H1 (cell line): ENCODE measurements at places on chromosomes 2 and 18. TPM values are rescaled to one million over a fixed set of nuclear protein-coding genes. Genes with fewer than 3 reads are reported as not detected.

The NGEF gene
- polyA plus RNA-seq: 2.7 and 3.9 TPM in 2 replicates

The DRC1 gene
- polyA plus RNA-seq: 0.08 and 0.11 TPM in 2 replicates

The RAB17 gene
- 42.6 and 61.3 TPM in 2 replicates for polyA plus RNA-seq

The SLC5A7 gene
- 0.14 and 0.30 TPM in 2 replicates for polyA plus RNA-seq

The PLEKHA3 gene
- 1.2 and 1.9 TPM in 2 replicates for polyA plus RNA-seq

The DYSF gene
- 5.8 and 6.6 TPM in 2 replicates for polyA plus RNA-seq

The NT5DC4 gene
- polyA plus RNA-seq: not detected in 2 replicates

The ITGA6 gene
- polyA plus RNA-seq: 24.9 and 26.9 TPM in 2 replicates

The KLHL14 gene
- polyA plus RNA-seq: 1.1 and 1.4 TPM in 2 replicates
